Keratinocyte (primary cell): ENCODE measurements at places on chromosomes 3 and 15.

DNA sequence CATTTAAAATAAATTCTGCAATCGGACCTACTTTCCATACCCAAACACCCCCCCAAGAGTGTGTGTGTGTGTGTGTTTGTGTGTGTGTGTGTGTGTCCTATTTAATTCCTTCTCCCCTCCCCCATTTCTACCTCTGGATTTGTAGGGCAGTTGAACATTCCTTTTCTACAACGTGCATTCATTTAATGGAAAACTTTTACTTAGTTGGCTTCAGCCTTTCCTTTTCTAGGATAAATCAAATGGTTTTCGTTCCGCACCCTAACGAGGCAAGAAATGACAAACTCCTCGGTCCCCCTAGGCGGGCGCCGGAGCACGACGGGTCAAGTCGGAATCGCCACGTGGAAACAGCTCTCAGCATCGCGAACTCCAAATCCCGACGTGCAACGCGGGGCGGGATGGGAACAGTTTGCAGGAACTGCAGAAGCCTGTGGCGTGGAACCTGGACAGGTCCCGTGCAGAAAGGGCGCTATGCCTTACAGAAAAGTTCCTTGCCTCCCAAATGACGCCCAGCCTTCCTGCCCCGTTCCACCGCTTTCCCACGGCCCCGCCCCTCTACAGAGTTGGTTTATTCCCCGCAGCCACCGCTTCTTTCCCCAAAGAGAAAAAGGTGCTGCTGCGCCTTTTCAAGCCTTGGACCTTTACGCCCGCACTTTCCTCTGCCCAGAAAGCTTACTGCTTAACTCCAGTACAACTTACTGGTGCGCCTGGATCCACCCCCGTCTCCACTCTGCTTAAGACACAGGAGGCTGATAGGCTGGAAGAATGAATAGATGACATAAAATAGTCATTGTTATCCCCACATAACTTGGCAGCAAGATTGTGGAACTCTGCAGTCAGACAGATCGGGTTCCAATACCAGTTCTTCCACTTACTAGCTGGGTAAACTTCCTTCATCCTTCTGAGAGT is 1.1 kb upstream of the EIF2B5 start:
- DNase-seq: peak; percentile 40

GRCh38 chr3:39965997-39966396 is 156.6 kb downstream of the MYRIP start:
- no peak for DNase-seq

DNA sequence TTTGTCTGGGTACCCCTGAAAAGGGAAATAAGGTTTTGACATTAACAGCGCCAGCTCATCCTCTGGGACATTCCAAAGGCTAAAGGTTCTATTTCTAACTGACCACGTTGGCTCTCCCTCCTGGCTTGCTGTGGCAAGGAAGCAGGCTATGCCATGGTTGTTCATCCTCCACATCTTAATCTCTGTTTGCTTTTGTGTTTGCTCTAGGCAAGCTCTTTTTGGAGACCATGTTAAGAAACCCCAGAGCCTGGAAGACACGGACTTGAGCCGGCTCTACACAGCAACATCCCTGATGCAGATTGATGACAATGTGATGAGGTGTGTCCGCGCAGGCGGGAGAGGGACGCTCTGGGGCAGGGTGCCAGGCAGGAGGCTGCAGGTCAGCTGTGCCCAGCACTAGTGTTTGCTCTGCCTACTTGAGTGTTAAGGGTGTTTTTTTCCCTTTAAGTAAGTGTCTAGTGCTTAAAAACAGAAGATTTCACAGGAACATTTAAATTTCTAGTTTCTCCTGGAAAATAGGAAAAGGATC is 33.3 kb downstream of the RLBP1 start:
- DNase-seq: no peak

DNA sequence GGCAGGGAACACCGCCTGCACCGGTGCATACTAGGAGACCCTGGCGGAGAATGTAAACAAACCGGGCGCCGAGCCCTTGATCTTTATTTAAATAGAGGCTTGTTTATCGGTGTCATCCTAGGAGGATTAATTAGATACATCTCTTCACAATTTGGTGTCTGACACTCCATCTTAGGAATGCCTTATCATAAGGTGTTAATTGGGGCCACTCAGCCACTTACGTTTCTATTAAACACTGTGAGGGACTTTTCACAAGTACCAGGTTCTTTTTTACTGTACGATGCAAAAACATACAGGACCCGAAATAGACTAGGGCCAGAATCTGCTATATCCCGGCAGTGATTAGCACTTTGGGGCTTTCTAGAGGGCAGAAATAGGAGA is 8.0 kb downstream of the EOMES start:
- no peak for DNase-seq
